ENCODE measurements at places on chromosomes 11 and 22.

DNA sequence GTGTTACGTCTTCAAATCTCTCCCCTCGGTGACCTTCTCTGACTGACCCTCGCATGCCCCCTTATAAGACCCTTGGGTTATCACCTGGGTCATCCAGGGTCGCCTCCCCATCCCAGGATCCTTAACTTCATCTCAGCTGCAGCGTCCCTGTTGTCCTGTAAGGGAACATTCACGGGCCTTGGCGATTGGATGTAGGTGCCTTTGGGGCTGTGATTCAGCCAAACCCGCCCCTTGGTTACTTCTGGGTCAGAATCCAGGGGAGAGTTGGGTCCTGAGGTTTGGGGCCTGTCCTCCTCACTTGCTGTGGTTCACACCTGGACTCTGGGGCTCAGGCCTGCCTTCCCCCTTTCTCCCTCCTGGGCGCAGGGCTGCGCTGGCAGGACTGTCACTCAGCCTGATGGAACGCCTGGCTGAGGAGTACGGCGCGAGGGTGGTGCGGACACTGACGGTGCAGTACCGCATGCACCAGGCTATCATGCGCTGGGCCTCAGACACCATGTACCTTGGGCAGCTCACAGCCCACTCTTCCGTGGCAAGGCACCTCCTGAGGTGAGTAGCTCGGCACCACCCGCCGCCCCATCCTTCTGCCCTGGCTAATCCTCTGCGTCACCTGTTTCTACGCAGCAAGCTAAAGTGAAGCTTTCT lies 29.4 kb downstream of the IGHMBP2 start:
- H3K27me3 ChIP-seq = no peaks in the 10 kb centered on the region
- H3K4me3 ChIP-seq = no peak overlapping the region
- H3K4me1 ChIP-seq = peaks cover 2% of the 10 kb centered on the region
- DNase-seq = no peak
- peaks cover 20% of the 10 kb centered on the region for H3K36me3 ChIP-seq
- H3K27ac ChIP-seq = no peak overlapping the region

GRCh38 chr22:47128216-47128615 lies 365.8 kb downstream of the TBC1D22A start:
- no peak for DNase-seq
- H3K36me3 ChIP-seq = peaks cover 5% of the 10 kb centered on the region
- no peak overlapping the region for H3K27ac ChIP-seq
- no peaks in the 10 kb centered on the region for H3K27me3 ChIP-seq
- peaks cover 17% of the 10 kb centered on the region for H3K4me1 ChIP-seq
- H3K4me3 ChIP-seq = no peak overlapping the region

DNA sequence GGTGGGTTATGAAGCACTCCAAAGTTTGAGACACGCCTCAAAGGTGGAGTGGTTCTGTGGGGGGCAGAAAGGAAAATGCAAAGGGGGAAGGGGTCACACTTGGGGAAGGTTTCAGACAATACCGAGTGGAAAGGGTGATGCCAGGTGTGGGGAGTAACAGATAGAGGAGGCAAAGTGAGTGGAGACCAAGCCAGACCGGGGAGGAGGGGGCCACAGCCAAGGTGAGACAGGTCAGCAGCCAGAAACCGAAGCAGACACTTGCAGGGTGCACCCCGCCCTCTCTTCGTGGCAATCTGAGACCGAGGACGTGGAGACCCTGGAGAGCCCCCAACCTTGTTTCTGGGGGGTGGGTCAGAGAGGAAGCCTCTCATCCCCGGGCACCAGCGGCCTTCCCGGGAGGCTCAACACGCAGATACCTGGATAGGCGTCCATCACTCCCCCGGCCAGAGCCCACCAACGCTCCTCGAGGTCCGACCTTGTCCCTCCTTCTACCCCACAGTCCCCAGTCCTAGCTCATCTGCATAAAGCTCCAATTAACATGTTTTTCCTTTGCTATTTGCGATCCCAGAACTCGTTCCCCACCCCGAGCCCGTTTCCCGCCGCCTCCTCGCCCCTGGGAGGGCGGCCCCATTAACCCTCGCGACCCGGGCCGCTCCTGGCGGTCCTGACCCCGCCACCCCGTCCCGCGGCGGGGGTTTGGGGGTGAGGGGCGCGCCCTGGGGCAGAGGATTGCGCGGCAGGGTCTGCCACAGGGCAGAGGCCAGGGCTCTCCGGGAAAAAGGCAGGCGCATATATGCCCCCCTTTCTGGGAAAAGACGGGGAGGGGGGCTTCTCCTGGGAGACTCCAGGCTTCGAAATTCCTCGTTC lies 21.8 kb downstream of the RTN4RL2 start:
- peaks cover 5% of the 10 kb centered on the region for H3K4me1 ChIP-seq
- no peak for DNase-seq
- no peak overlapping the region for H3K27ac ChIP-seq
- no peak overlapping the region for H3K4me3 ChIP-seq
- peaks cover 37% of the 10 kb centered on the region for H3K27me3 ChIP-seq

- no peaks in the 10 kb centered on the region for H3K27me3 ChIP-seq
- no peak overlapping the region for H3K27ac ChIP-seq
- no peaks in the 10 kb centered on the region for H3K36me3 ChIP-seq
- DNase-seq = no peak
These were observed 428.7 kb downstream of the TBC1D22A start for GRCh38 chr22:47190957-47191670.

DNA sequence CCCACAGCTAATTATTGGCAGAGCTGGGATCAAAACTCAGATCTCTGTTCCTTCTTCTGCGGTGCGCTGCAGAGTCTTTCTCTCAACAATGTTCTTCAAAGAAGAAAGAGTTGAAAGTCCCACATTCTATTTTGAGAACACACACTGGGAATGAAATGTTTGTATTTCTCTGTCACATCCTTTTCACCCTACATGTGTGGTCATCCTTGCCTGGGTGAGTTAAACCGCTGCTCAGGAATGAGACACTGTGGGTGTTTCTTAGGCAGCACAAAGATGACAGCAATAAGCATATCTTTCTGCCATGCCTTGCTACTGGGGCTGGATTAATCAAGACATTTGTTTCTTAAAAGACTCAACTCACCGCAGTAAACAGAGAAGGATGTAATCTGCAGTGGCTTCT lies 222.6 kb downstream of the LARGE1 start:
- H3K4me1 ChIP-seq = no peaks in the 10 kb centered on the region
- H3K36me3 ChIP-seq = no peaks in the 10 kb centered on the region
- H3K4me3 ChIP-seq = no peak overlapping the region
- no peak overlapping the region for H3K27ac ChIP-seq
- no peaks in the 10 kb centered on the region for H3K27me3 ChIP-seq

DNA sequence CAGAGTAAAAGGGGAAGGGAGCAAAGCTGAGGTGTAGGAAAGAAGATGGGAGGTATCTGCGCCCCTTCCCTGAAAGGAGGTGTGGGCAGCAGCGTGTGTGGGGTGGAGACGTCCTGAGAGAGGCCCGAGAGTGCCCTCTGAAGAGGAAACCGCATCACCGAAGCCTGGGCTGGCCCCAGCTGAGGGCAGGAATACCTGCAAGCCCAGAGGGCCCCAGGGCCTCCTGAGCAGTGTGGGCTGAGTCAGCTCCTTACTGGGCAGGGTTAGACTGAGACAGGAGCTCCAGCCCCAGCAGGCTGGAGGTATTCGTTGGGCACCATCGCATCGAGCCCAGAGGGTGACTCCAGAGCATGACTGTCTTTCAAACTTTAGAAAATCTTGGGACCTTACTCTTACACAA lies 534.0 kb upstream of the B3GAT1 start:
- no peak overlapping the region for H3K4me3 ChIP-seq
- no peak for DNase-seq

- no peaks in the 10 kb centered on the region for H3K27me3 ChIP-seq
- no peaks in the 10 kb centered on the region for H3K4me1 ChIP-seq
- H3K4me3 ChIP-seq = no peak overlapping the region
- DNase-seq = no peak
- H3K27ac ChIP-seq = no peak overlapping the region
- no peaks in the 10 kb centered on the region for H3K36me3 ChIP-seq
These were observed 18.3 kb downstream of the TSSC4 start for GRCh38 chr11:2418693-2419360.

- no peak overlapping the region for H3K4me3 ChIP-seq
- DNase-seq = no peak
- peaks cover 18% of the 10 kb centered on the region for H3K27me3 ChIP-seq
These were observed 5.4 kb downstream of the KCNC1 start for GRCh38 chr11:17739945-17740338.

DNA sequence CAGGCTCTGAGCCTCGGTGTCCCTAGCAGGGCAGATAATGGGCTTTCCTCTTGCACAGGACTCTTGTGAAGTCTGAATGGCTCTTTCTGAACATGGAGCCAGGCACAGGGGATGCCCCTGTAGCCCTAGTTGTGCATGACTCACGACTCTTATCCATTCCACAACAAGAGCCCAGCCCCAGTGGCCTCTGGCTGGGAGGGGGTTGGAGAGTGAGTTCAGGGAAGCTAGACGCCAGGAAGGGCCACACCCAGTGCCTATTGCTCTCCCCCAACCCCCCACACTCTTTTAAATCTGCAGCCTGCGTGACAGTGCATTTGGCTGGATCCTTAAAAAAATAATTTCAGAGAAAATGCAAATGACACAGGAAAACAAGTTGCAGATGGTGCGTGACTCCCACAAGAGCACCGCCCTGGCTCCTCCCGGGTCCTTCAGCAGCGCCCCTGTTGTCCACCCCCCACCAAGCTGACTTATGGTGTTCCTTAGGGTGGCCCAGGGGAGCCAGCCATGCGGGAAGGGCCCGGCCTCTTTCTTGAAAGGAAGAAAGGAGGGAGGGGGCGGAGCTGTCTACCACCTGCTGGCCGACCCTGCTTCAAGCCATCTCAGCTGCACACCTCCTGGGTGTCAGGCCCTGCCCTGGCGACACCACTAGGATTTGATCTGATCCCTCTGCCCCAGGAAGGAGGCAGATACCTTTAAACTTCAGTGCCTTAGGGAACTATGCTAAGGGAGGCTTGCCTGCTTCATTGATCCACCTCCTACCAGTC lies 74.7 kb downstream of the MN1 start:
- H3K27me3 ChIP-seq = no peaks in the 10 kb centered on the region
- H3K4me3 ChIP-seq = no peak overlapping the region
- DNase-seq = no peak
- H3K4me1 ChIP-seq = no peaks in the 10 kb centered on the region

DNA sequence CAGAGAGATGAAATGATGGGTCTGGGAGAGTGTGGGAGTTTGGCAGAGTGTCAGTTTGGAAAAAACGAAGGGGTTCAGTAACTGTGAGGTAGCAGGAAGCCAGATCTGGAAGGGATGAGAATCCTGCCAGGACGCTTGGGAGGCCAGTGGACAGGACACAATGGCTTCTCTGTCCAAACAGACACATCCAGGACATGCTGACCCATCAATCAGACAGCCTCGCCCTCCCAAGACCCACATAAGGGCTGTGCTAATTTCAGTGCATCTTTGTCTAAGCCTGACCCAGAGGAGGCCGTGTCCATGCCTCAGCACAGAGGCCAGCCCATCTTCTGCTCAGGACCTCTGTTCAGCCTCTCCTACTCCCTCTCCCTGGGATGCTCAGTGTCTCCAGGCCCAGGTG lies 576.5 kb upstream of the B3GAT1 start:
- DNase-seq = no peak
- no peaks in the 10 kb centered on the region for H3K4me1 ChIP-seq
- peaks cover 4% of the 10 kb centered on the region for H3K27me3 ChIP-seq
- no peaks in the 10 kb centered on the region for H3K36me3 ChIP-seq

Data from activated CD8-positive, alpha-beta memory T cell treated with anti-CD3 and anti-CD28 coated beads, Interleukin-2, amount 10 ng/mL, durations not matched to agents 7 days and 5 days (primary cell).